SK-MEL-5 (cell line): ENCODE measurements at places on chromosomes 1 and 21. TPM values are rescaled to one million over a fixed set of nuclear protein-coding genes. Genes with fewer than 3 reads are reported as not detected.

Gene CLDN17
- total RNA-seq, result not detected in 2 replicates

Gene OR2L8
- total RNA-seq, result not detected in 2 replicates

Gene BLZF1
- total RNA-seq, result 24.2 and 29.2 TPM in 2 replicates

Gene ATP6V1G3
- not detected in 2 replicates for total RNA-seq

Gene DNAJC28
- 0.64 and 1.1 TPM in 2 replicates for total RNA-seq

Gene RORC
- 0.03 TPM in 1 of 2 replicates, not detected in the other for total RNA-seq

Gene HNRNPCL2
- not detected in 2 replicates for total RNA-seq

Gene CYYR1
- total RNA-seq, result 0.05 TPM in 1 of 2 replicates, not detected in the other

GRCh38 chr21:42722808-42723473 lies 69.5 kb downstream of the PDE9A start:
- DNase-seq, result no peak

GRCh38 chr1:1075148-1075935 lies 1.2 kb upstream of the RNF223 start:
- DNase-seq, result no peak

- DNase-seq, result no peak
Measured at GRCh38 chr1:220353229-220354012, 81.2 kb upstream of the RAB3GAP2 start.

DNA sequence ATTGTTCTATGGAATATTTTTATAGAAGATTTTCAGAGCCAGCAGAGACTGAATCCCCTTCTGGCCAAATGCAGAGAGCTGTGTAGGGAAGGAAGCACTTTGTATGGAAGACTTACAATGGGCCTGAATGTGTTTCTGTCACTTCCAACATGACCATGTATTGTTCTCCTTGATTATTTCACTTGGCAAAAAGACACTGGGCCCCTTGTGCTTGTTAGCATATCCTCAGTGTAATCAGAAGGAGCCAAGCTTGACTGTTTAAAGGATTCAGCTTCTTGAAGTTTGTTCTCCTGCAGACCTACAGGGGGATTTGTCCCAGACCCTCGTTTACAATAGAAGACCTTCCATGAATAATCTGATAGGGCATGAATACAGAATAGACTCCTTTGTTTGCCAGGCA lies 48.1 kb upstream of the UBE2U start:
- peak; percentile 27 for DNase-seq

- DNase-seq, result no peak
Measured at GRCh38 chr1:62810420-62811274, 26.7 kb downstream of the ATG4C start.

GRCh38 chr1:4837752-4838151 lies 183.3 kb downstream of the AJAP1 start:
- no peak for DNase-seq

DNA sequence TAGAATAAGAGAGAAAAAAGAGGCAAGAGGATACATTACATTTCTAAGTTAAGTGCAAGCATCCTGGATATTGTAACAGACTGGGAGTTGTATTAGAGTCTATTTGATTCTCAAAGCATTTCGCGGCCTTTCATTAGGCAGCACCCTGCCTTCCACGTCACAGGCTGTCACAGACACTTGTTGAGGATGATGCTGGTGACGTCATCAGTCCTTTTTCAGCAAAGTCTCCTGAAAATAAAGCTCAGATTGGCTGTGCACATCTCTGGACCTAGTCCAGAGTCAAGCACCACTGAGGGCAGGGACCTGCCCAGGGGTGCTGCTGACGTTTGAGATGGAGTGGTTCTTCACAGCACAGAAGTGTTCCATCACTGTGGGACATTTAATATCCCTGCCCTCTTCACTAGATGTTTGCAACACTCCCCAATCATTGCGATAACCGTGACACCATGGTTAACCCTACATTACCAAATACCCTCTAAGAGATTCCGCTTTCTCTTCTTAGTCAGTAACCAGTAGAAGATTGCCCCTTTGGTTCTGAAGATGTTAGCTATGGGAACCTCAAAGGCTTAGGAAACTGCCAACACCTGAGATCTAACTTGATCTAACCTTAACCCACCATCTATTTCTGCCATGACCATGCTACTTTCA lies 72.7 kb upstream of the F3 start:
- no peak for DNase-seq

GRCh38 chr1:36782785-36783184 lies 251.5 kb downstream of the GRIK3 start:
- no peak for DNase-seq

DNA sequence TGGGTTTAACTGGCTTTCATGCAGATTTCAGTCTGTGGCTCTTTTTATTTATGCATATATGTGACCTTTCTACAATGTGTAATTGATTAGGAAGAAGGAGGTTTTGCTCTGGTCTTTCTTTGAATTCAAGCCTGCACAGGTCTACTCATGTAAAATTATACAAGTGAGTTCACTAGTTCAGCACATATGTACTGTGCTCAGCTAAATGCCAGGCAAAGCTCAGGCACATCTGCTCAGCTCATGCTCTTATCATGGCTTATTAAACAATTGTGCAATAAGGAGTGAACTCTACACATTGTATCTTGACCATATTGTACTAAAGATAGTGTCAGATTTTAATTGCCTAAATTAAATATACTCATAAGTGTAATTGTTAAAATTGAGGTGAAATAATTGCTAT lies 378.4 kb downstream of the ADGRL2 start:
- DNase-seq, result no peak

DNA sequence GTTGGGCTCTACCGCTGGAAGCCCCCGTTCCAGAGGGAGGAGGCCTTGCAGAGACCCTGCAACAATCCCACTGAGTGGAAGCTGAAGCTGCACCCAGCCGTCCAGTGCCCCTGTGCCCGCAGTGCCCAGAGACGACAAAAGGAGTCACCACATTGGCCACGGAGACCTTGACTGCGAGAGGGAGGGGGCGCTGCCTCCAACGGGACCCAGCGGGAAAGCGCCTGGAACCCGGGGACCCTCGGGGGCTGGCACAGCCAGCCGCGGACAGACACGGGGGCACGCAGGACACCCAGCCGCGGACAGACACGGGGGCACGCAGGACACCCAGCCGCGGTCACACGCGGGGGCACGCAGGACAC lies 22.5 kb downstream of the CFAP74 start:
- DNase-seq, result no peak

DNA sequence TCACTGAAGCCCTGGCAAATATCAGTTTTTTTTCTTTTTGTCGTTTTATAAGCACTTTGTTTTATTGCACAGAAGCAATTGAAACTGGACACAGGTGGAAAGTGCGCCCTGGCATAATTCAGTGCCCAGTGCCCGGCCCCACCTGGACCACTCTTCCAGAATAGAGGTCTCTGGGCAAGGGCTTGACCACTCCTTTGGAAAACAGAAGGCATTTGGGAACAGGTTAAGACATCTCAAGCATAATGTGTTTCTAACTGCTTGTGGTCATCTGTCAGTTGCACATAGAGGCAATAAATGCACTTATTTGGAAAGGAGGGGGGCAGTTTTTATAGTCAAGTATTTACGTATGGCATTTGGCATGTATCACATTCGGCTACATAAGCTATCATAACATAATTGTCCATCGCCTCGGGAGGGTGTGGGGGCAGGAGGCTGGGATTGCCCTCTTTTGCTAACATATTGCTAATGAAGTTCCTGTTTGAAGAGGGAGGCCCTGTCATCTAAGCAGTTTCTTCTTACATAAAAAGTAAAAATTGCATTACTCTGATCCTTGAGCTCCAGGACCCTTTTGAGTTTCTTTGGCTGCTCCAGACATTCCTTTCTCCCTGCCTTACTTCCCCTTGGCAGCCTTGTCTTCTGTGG lies 14.7 kb upstream of the CD2 start:
- no peak for DNase-seq

GRCh38 chr1:221641811-221642210 lies 100.1 kb downstream of the DUSP10 start:
- no peak for DNase-seq

DNA sequence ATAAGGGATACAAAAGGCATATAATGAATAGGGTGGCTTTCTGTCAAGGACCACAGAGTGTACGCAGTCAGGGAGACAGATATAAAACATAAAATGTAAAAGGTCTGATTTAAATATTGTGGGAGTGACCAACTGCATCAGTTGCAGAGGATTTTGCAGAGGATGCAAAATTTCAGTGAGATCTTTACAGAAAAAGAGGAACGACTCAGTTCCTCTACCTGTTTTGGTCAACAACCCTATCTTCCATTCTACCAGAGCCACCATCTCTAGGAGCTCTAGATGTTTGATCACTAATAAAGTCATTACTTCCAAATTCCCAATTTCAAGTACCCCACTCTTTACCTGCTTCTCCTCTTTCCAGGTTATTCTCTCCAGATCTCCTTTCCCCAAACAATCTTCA lies 16.5 kb downstream of the SOD1 start:
- no peak for DNase-seq

- DNase-seq, result no peak
Measured at GRCh38 chr1:94648225-94649007, 106.9 kb upstream of the F3 start.

DNA sequence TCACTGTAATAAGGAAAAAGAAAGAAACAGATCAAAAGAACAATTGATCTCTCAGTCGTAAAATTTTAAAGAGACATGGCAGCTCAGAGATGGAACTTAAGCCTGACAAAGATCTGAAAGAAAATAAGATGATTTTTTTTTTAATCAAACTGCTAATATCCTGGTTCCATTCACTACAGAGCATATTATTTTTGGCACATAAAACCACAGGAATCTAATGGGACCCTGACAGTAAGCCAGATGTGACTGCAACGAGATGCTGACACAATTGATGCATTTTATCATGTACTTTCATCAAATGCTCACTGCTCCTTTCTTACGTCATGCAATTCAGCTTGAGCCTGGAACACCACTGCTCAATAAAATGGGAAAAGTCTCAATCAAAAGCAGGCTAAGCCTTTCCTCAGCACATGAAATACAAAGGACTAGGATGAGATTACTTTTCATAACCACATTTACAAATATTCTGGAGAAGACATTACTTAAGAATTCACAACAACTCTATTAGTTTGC lies 16.6 kb downstream of the GPATCH2 start:
- peak; percentile 22 for DNase-seq
